ENCODE measurements at places on chromosomes 16 and 17. TPM values are rescaled to one million over a fixed set of nuclear protein-coding genes. Genes with fewer than 3 reads are reported as not detected.
A peak's percentile ranks its signal among the peaks of the same experiment; 100 is the strongest.

The LRRC37A gene
- total RNA-seq = 7.7 TPM

The ZNF764 gene
- 20.9 TPM for total RNA-seq

The SEC14L1 gene
- total RNA-seq = 74.6 TPM

The KRTAP4-6 gene
- not detected for total RNA-seq

The NGFR gene
- total RNA-seq = not detected

The TAC4 gene
- not detected for total RNA-seq

The ARHGAP23 gene
- 0.11 TPM for total RNA-seq

The CCL22 gene
- 0.33 TPM for total RNA-seq

The ZNF747 gene
- 12.5 TPM for total RNA-seq

DNA sequence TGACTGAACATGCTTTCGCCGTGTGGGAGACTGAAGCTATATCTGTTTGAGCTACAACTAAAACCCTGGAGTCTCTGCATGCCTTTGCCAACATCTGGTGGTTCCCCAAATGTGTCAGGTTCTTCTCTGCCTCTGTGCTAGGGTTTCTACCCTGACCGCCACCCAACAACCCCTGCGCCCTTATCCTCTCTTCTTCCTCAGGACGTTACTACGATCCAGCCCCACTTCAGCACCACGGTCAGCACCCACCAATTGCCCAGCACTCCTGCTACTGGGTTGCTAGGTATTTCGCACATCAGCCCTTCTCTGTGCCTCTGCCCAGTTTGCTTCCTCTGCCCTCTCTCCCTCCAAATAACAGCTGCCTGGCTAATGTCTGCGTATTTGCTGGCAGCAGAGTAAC is 106.3 kb upstream of the HSBP1 start:
- no peaks in the 10 kb centered on the region for H3K4me1 ChIP-seq
- peaks cover 1% of the 10 kb centered on the region for H3K27me3 ChIP-seq
- H3K27ac ChIP-seq = no peak overlapping the region
- no peak overlapping the region for H3K4me3 ChIP-seq
- no peaks in the 10 kb centered on the region for H3K36me3 ChIP-seq

DNA sequence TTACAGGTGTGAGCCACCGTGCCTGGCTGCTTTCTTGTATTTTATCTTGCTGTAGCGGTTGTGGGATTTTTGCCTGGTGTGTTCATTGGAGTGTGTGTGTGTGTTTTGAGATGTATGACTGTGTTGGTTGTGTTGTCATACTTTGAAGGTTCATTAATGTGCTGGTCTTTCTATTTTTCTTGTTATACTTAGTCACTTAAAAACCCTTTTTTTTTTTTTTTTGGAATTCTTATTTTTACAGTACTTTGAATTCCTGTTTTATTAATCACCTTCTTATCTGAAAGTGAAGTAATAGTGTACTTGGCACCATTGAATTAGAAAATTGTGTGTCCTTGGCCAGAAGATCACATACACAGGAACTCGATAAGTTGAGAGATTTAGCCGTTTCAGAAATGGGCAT is 30.2 kb downstream of the TENT4B start:
- peaks cover 14% of the 10 kb centered on the region for H3K4me1 ChIP-seq
- no peak overlapping the region for H3K4me3 ChIP-seq
- H3K27me3 ChIP-seq = no peaks in the 10 kb centered on the region

- no peaks in the 10 kb centered on the region for H3K4me1 ChIP-seq
- peaks cover 5% of the 10 kb centered on the region for H3K27me3 ChIP-seq
- H3K27ac ChIP-seq = no peak overlapping the region
- no peaks in the 10 kb centered on the region for H3K36me3 ChIP-seq
- H3K4me3 ChIP-seq = no peak overlapping the region
- no peak for DNase-seq
Measured at GRCh38 chr17:39134878-39135277, 16.6 kb downstream of the PLXDC1 start.

DNA sequence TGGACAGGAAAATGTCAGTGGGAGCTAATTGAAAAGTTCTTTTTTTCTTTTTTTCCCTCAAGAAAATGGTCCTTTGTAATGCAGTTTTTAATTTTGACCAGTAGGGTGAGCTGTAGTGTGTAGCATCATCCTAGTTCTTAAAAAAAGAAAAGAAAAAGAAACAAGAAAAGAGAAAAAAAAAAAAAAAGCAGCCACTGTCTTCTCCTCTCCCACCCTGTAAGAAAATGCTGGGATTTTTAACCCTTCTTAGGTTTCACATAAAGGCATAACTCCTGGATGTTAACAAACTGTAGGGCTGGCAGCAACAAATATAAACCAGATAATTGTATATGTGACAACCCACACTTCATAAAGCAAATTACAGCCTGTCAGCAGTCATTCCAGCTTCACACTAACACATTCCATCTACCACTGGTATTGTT is 78.1 kb downstream of the SKAP1 start:
- no peaks in the 10 kb centered on the region for H3K27me3 ChIP-seq
- peaks cover 8% of the 10 kb centered on the region for H3K4me1 ChIP-seq
- peaks cover 8% of the 10 kb centered on the region for H3K36me3 ChIP-seq
- no peak overlapping the region for H3K4me3 ChIP-seq

DNA sequence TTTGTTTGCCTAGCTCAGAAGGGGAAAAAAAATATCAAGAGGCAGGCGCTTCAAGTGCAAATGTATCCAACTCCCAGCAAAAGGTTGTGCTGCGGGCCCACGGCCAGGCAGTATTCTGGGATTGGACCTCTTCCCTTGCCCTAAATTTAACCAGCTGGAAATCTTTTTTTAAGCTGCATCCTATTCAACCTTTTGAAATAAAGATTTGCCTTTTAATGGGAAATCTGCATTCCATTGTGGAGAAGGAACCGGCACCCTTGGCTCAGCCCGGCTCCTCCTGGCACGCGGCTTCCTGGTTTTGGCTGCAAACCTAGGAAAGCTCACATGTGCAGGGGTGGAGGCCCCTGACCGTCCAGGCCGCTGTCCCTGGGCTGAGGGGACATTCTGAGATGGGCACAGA is 38.8 kb upstream of the ENPP7 start:
- no peaks in the 10 kb centered on the region for H3K36me3 ChIP-seq
- no peak for DNase-seq
- peaks cover 7% of the 10 kb centered on the region for H3K27me3 ChIP-seq
- no peaks in the 10 kb centered on the region for H3K4me1 ChIP-seq
- no peak overlapping the region for H3K27ac ChIP-seq

DNA sequence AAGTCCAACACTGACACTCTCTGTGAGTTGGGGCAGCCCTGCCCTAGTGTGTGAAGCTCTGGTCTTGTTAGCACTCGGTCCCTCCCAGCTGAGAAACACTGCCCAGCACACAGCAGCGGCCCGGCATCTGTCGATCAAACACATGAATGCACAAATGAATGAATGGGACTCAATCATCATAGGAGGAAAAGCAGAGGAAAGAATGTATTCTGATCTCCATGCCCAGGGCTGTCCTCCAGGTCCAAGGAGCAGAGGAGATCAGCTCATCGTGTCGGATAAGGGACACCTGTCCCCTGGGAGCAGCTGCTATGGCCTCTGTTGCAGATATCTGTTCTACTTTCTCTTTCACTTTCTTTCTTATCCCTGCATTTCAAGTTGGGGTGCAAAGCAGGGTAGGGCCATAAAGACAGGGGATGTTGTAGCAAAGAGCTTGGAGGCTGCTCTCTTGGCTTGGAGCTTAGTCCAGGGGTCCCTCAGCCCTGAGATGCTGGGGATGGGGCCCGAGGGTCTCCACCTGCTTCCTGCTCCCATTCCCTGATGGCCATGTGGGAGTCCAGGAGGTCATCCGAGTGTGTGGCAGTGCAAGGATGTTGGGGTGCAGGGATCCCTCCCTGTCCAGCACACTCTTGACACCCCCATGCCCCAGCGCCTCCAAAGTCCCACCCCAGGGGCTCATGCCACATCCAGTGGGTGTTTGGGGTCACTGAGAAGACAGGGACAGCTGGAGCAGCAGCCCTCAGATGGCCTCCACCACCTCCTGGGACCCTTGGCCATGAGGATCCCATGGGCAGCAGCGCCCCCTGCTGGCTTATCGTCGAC is 88.2 kb downstream of the IRF8 start:
- peaks cover 37% of the 10 kb centered on the region for H3K4me1 ChIP-seq
- no peaks in the 10 kb centered on the region for H3K27me3 ChIP-seq
- H3K36me3 ChIP-seq = no peaks in the 10 kb centered on the region
- DNase-seq = peak; percentile 69

DNA sequence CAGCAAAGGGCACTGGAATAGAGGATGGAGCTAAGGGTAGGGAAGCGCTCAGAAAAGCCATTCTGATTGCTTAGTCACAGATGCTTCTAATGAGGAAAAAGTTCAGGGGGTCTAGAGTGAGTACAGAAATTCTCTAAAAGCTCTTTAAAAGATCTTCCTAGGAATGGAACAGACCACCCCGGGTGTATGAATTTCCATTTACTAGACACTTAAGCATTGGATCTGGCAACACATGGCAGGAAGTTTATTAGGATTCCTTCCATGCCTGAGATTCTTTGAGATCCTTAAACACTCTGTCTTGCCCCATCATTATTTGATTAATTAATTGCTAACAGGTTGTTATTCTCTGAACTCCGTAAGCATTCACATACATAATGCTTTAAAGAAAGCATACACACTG is 8.5 kb downstream of the KRTAP9-7 start:
- H3K27me3 ChIP-seq = peaks cover 4% of the 10 kb centered on the region
- no peak for DNase-seq
- no peak overlapping the region for H3K4me3 ChIP-seq
- no peaks in the 10 kb centered on the region for H3K36me3 ChIP-seq
- no peak overlapping the region for H3K27ac ChIP-seq

DNA sequence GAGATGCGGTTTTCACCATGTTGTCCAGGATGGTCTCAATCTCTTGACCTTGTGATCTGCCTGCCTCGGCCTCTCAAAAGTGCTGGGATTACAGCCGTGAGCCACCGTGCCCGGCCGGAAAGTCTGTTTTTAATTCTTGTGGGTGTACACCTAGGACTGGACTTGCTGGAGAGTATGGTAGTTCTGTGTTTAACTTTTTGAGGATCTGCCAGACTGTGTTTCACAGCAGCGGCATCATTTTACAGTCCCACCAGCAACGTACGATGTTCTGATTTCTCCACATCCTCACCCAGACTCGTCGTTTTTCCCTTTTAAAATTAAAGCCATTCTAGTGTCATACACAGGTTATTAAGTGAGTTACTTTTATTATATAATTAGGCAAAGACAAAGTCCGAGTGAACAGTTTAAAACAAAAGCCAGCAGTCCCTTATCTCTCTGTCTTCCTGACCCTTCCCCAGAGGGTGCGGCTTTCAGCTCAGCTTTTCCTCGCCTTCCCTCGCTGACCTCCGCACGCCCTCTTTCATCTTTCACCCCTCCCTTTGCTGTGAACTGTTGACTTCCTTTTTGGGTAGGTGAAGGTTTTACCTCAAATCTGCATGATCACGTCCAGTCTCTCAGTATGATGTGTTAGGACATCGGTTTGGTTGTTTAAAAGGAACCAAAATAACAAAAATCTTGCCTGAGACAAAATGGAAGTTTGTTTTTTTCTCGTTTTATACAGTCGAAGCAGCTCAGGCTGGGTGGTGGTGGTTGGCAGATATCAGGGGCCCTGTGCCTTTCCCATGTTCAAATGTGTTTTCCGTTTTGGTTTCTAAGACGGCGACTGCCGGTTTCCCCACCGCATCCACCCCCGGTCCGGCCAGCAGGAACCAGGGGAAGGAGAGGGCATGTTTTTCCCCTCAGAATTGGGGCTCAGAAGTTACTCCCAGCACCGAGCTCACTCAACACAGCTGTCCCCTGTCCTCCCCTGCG is 18.0 kb downstream of the FAM234A start:
- no peak for DNase-seq
- H3K27ac ChIP-seq = peak overlapping the region; percentile 89

GRCh38 chr17:17635126-17635525 is 43.6 kb upstream of the PEMT start:
- H3K27ac ChIP-seq = no peak overlapping the region
- DNase-seq = no peak
- H3K4me3 ChIP-seq = no peak overlapping the region
- peaks cover 6% of the 10 kb centered on the region for H3K27me3 ChIP-seq
- H3K36me3 ChIP-seq = no peaks in the 10 kb centered on the region
- H3K4me1 ChIP-seq = no peaks in the 10 kb centered on the region

DNA sequence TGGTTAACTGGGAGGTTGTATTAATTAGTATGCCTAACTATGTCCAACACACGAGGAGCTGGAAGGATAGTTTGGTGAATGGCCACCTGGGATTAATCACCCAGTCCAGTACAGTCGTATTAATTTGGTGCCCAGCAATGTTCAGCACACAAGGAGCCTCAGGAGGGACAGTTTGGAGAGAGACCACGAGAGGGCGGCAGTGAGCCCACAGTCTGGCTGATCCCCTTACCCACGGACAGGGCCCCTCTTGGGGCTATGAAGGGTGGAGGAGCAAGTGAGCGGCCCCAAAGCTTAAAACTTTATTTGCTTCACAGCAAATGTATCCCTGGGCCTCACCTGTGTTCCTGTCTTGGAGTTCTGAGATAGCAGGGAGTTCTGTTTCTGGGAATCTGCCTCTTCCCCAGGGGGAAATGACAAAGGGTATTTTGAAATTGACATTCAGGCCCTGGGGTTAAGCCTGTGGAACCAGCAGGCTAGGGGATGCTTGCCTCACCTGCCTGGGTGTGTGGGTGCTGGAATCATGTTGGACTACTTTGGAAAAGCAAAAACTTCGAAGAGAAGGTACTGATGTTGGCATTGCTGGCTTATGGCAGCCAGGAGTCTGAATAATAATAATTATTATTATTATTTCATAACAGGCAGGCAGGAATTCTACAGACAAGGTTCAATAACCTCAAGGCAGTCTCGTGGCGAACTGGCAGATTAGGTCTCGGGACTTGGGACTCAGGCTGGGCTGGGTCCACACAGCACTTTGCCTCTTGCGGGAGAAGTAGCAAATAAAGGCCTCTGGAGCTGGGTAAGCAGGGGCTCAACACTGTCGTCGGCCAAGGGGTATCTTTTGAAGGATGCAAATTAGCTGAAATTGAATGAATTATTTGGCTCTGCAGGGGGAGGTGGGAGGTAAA is 227.6 kb upstream of the ASIC2 start:
- H3K4me3 ChIP-seq = no peak overlapping the region
- H3K4me1 ChIP-seq = no peaks in the 10 kb centered on the region
- no peak overlapping the region for H3K27ac ChIP-seq
- DNase-seq = peak; percentile 57

GRCh38 chr17:60926466-60927183 is 249.0 kb downstream of the BCAS3 start:
- no peaks in the 10 kb centered on the region for H3K36me3 ChIP-seq
- no peaks in the 10 kb centered on the region for H3K4me1 ChIP-seq
- H3K27me3 ChIP-seq = no peaks in the 10 kb centered on the region
- DNase-seq = no peak
- no peak overlapping the region for H3K4me3 ChIP-seq
- no peak overlapping the region for H3K27ac ChIP-seq

- H3K4me3 ChIP-seq = no peak overlapping the region
- no peak for DNase-seq
- peaks cover 5% of the 10 kb centered on the region for H3K4me1 ChIP-seq
- no peaks in the 10 kb centered on the region for H3K27me3 ChIP-seq
- no peak overlapping the region for H3K27ac ChIP-seq
- H3K36me3 ChIP-seq = peaks cover 27% of the 10 kb centered on the region
Measured at GRCh38 chr17:67891481-67892119, 66.3 kb downstream of the BPTF start.

GRCh38 chr17:73432624-73433190 is 120.9 kb upstream of the CDC42EP4 start:
- H3K27ac ChIP-seq = no peak overlapping the region
- H3K36me3 ChIP-seq = peaks cover 7% of the 10 kb centered on the region
- no peaks in the 10 kb centered on the region for H3K27me3 ChIP-seq
- H3K4me1 ChIP-seq = peaks cover 11% of the 10 kb centered on the region
- H3K4me3 ChIP-seq = no peak overlapping the region

- no peaks in the 10 kb centered on the region for H3K27me3 ChIP-seq
- peaks cover 5% of the 10 kb centered on the region for H3K4me1 ChIP-seq
- peaks cover 9% of the 10 kb centered on the region for H3K36me3 ChIP-seq
- DNase-seq = no peak
- no peak overlapping the region for H3K27ac ChIP-seq
- no peak overlapping the region for H3K4me3 ChIP-seq
Measured at GRCh38 chr16:2919511-2920255, 8.0 kb downstream of the FLYWCH1 start.
